ENCODE measurements at places on chromosomes 4 and X.

- DNase-seq: no peak
Observed at GRCh38 chr4:36011381-36011780, 232.9 kb downstream of the ARAP2 start.

DNA sequence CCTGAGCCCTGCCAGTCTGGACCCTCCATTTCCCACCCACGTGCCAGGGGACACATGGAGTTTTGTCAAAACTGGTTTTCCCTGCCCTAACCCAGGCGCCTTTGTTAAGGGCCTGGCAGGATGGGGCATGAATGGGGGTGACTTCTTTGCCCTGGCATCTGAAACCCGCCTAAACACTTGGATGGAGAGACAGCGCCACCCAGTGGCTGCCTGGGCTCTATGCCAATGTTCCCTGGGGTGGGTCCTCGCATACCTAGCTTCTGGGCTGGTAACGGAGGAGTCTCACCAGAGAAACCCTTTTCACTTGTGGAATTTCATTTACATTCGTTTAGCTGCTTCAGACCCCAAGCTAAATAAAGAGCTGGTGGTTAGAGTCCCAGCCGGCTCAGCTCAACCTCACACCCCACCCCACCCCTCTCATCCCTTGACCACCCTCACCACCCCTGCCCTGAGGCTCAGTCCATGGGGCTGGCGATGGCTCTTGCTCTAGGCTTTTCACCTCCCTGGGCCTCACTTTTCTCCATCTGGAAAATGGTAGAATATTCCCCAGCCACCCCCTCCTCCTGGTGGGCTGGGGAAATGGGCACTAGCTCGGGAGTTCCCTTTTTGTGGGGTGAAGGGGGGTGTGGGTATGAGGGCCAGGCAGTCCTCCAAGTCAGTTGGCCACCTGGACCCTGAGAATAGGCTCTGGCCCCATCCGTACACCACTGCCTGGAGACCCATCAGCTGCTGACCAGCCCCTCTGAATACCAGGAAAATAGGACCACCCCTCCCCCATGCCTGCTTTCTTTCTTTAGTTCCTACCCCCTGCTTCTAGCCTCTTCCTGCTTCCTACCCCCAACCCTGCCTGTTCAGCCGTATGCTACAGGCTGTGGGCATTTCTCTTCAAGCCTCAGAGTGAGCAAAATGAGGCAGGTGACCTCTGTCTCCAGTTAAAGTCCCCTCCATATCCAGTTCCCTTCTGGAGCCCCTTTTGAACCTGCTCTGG, 57.1 kb upstream of the PJA1 start:
- DNase-seq: no peak

GRCh38 chrX:19342331-19342906, 1.3 kb upstream of the PDHA1 start:
- no peak for DNase-seq

DNA sequence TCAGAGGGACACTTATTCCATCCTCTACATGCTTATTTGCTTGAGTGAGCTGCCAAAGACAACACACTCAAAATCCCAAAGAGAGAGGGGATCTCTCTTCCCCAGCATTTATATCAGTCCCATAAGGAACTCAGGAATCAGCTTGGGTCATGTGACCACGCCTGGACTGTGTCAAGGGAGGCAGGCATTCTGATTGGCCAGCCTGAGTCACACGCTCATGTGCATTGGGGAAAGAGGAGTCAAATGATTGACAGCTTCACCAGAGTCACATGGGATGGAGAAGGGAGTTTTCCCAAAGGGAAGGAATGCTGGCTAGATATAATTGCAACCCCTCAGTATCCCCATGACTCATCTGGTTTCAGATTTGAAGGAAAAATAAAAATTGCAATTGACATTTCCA, 49.0 kb downstream of the RWDD4 start:
- no peak for DNase-seq

GRCh38 chr4:137510557-137511265, 21.6 kb downstream of the PCDH18 start:
- peak; percentile 5 for DNase-seq

DNA sequence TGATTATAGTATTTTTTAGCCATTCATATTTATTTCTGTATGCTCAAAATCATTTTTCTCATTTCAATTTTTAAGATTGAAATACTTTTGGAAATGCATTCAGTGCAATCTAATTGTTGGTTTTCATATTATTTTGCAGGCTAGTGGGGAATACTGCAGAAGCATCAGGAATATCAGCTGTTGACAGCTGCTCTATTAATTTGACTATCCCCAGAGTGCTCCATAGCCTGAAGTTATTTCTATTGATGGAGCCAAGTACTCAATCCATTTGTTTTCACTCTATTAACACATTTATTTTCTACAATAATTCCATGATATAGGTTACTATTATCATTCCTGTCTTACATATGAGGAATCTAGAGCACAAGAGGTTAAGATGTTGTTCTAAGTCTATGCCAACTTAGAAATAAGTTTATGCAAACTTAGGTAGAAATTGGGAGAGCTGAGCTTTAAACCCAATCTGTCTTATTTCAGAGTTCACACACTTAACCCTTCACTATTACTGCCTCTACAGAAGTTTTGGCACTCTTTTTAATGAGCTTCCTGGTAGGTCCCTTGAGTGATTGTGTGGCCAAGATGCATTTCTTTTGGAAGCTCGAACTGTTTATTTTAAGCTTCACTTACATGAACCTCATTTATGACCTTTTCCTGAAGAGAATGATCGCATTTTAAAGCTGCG, 65.6 kb upstream of the PCDH18 start:
- DNase-seq: no peak
